ENCODE measurements at places on chromosomes 3 and 15. TPM values are rescaled to one million over a fixed set of nuclear protein-coding genes. Genes with fewer than 3 reads are reported as not detected.

The GRK7 gene
- total RNA-seq: not detected

The RTP1 gene
- not detected for total RNA-seq

The SPTSSB gene
- total RNA-seq: not detected

The FGD5 gene
- 5.1 TPM for total RNA-seq

The PLS1 gene
- 0.16 TPM for total RNA-seq

The FAM107A gene
- 7.0 TPM for total RNA-seq

The DUOXA2 gene
- total RNA-seq: not detected

The SLC25A20 gene
- total RNA-seq: 23.8 TPM

The AGBL1 gene
- total RNA-seq: not detected

The KBTBD12 gene
- not detected for total RNA-seq

The CMC1 gene
- total RNA-seq: 12.0 TPM

The TRH gene
- total RNA-seq: not detected

The GRM7 gene
- total RNA-seq: not detected

The B3GNT5 gene
- total RNA-seq: 5.6 TPM

The DUOX1 gene
- not detected for total RNA-seq

The CELSR3 gene
- 2.5 TPM for total RNA-seq

The ZBBX gene
- not detected for total RNA-seq

The CLRN1 gene
- total RNA-seq: not detected

The SCAANT1 gene
- total RNA-seq: not detected

The MUC13 gene
- not detected for total RNA-seq

The FBXO40 gene
- total RNA-seq: not detected

The SI gene
- not detected for total RNA-seq

The ITPKA gene
- total RNA-seq: 0.49 TPM

The PRTG gene
- total RNA-seq: 5.8 TPM

The POC1A gene
- 1.1 TPM for total RNA-seq

The EIF3J gene
- 28.9 TPM for total RNA-seq

The C3orf85 gene
- not detected for total RNA-seq

The UCN2 gene
- 1.6 TPM for total RNA-seq

The MYD88 gene
- total RNA-seq: 29.2 TPM

The GOLGA8N gene
- 2.7 TPM for total RNA-seq

The BFSP2 gene
- total RNA-seq: not detected

All from cardiac atrium fibroblast (primary cell).